ENCODE measurements at places on chromosomes 2 and 18.
A peak's percentile ranks its signal among the peaks of the same experiment; 100 is the strongest.

DNA sequence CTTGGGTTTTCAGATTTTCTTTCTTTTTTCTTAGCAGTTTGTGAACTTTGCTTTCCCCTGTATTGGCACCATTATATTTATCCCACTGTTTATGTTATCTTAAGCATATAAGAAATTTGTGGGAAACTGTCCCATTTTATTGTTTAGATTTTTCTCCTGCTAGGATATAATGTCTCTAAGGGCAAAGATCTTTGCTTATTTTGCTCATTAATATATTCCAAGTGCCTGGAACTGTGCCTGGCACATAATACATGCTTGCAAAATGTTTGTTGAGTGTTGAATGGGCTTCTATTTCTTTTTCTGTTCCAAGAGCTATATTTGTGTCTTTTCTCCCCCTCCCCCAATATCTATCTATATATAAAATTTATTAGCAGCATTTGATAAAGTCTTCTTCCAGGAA lies 5.4 kb downstream of the EPC2 start:
- no peak for DNase-seq

- no peak for DNase-seq
These were observed 14.7 kb downstream of the CDC42EP3 start for GRCh38 chr2:37656512-37657423.

DNA sequence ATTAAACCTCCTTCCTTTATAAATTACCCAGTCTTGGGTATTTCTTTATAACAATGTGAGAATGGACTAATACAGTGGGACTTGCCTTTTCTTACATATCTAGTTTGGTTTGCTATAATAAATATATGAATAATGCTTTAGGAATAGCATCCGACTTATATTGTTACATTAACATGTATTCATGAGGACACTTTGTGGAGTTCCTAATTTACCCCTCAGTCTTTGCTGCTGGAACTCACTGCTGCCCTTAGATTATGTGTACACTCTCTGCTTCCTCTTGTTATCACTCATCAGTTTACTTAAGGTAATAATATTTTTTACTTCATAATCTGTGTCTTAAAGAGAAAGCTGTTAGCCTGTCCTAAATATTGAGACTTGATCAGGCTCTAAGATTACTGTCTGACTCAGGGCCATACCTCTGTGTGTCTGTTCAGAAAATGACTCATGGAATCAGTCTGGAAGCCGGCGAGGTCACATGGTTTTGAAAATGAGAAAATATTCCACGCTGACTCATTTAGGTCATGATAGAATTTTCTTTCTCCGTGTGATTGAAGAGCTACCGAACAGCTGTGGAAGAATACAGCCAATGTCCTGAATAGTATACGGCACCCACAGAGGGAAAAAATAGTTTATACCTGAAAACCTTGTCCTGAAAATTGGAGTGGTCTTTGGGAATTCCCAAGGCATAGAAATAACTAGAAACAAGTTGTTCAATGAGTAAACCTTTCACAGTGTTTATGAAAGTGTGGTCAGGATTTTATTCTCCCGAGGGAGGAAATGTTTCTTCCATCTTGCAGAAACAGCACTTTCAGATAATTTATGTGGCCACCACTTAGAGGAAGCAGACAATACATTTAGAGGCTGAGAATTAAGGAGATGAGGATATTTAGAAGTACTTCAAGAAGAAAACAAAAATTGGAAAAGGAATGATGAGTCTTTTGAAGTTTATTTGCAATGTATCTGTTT lies 156.4 kb downstream of the DSEL start:
- no peak for DNase-seq

DNA sequence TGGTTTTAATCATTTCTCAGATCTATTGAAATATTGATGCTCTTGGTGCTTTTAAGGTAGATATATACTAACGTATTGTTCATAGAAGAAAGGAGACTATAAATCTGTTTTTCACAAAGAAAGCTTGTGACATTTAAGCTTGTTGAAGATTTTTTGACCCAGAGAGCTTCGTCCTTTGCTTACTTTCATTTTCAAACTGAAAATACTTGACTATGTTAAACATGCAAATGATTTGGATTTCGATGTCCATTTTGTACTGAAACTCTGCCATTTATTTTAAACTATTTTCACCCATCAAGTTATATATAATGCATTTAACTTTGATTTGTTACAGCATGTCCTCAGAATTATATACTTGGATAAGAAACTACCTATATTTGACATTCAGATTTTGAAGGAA lies 85.2 kb downstream of the SLC4A10 start:
- no peak for DNase-seq

- DNase-seq = no peak
These were observed 406.6 kb upstream of the MMADHC start for GRCh38 chr2:149994057-149994728.

DNA sequence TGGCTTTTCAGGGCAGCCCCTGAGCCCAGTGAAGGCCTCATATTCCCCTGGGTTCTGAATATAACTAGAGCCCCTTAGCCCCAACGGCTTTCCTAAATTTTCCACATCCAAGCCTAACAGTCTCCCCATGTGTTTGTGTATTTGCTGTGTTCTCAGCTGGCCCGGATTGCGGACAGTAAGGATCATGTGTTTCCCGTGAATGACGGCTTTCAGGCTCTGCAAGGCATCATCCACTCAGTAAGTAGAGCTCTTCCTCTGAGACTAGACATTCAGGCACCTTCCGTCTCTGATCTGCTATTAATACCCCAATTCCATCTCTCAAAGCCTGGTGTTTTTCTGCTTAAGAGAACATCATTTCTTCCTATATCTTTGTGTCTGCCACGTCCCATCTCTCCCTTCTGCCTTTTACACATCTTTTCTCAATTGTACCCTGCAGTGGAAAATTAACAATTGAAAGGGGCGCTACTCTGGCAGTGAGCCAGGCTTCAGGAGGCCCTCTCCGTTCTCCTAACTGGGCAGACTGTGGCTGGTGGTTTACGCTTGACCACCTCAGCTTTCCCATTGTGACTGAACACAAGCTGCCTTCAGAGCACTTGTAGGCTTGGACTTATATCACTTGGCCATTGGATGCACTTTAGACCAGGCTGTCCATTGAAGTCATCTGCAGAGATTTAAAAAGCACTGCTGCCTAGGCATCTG lies 64.4 kb downstream of the ANTXR1 start:
- no peak for DNase-seq

GRCh38 chr2:85792783-85793441 lies 39.1 kb downstream of the ATOH8 start:
- no peak for DNase-seq

DNA sequence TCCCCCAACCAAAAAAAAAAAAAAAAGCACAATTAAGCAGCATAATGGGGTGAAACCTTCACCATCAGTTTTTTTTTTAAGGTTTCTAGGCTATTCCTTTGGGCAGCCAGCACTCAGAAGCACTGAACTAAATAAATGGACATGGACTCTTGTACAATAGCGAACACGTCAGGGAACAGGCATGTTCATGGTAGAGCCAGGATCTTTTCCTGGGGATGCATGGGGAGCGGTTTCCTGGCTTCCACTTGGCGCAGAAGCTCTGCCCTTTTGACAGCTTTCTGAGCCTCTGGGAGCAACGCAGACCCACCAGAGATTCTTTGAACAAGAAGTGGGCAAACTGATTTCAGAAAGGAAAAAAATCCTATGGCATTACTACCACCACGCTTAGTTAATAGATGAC lies 35.0 kb downstream of the ALPK2 start:
- no peak for DNase-seq

DNA sequence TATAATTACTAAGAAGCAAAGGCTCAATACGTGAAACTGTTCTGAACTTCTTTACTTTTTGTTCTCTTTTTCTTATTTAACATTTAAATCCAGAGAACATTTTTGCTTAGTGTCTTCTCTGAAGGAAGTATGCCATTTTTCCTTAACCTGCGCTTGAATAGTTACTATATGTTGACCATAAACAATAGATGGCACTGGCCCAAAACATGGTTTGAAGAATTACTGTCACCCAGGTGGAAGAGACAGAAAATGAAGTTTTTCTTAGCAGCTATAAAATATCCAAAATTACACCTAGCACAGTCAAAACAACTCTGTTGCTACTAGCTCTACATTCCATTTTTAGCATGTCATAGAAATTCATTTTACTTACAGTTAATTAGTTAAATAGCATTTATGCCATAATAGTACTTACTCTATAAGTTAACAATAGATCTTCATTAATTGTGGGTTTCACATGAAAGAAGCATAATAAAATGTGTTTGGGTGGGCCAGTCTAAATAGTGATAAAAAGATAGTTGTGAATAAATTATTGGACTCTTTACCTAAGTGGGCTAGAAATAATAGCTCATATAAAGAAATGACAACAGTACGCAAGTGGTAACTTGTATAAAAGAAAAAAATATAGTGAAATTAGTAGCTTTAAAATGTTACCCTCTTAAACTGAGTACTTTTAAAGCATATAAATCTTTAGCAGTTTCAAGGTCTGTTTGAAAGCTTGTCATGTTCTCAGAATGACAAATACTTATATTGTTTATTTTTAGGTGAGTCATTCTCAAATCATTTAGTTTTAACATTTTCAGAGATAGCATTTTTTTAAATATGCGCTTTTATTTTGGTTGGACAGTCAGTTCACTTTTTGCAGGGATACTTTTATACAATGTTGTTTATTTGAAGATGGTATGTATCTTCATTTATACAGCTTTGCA lies 3.7 kb downstream of the ETAA1 start:
- no peak for DNase-seq

DNA sequence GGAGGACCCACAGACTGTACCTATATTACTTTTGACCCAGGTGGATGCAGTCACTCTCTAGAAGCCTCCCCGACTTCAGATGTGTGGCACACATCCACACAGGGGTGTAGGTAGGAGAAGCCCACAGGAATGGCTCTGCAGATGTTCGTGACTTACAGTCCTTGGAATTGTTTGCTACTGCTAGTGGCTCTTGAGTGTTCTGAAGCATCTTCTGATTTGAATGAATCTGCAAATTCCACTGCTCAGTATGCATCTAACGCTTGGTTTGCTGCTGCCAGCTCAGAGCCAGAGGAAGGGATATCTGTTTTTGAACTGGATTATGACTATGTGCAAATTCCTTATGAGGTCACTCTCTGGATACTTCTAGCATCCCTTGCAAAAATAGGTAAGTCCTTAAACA lies 605 bp downstream of the SLC9A4 start:
- DNase-seq = no peak

DNA sequence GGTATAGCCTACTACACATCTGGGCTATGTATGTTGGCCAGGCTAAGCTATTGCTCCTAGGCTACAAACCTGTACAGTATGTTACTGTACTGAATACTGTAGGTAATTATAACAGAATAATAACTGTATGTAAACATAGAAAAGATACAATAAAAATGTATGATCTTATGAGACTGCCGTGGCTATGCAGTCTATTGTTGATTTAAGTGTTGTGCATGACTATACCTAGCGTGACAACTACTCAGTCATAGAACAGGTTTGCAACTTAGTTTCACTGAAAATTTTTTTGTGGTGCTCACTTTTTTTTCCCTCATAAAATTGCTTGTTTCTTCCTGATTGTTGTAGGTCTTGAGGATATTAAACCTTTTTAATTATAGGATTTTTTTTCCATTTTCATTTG lies 25.9 kb downstream of the KCMF1 start:
- DNase-seq = no peak

DNA sequence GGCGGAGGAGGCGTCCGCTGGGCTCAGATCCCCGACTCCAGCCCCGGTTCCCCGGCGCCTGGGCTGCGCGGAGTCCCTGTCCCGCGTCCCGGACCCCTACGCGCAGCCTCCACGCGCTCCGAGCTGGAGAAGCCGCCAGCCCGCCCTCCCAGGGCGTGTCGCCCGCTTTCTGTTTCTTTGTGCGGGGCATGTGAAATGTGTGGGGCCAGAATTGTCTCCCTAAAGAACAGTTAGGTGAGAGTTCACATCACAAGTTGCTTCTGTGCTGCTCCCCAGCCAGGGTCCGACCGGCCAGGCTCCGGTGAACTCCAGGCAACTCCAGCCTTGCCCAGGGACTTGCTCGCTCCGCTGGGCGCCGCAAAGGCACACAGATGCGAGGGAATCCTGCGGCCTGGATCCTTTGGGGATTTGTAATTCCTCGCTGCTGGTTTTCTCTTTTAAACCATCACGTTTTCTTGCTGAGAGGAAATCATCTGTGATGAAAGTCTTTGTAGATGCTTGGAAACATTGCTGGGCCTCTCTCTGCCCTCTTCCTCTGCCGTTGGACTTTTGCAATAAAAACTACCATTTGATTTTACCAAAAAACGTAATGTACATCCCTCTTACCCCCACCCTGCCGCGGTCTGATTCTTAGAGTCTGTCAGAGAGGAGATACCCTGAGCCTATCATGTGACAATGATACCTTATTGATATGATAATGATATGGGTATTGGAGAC lies 631 bp downstream of the GYPC start:
- no peak for DNase-seq

DNA sequence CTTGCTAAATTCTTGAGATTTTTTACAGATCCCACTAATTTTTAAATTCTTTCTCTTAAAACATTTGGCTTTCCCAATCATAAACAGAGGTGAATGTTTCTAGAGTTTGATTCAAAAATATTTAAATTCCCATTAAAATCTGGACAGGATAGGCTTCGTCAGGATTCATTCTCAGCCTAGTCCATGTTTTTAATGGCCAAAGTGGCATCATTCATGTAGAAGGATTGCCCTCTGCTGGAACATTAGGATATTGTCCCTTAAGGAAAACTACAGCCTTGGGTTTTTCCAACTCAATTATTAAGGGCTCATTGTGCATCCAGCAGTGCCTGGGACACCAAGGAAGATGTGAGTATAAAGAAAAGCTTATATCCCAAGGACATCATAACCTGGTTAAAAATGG lies 71.7 kb downstream of the TPGS2 start:
- peak; percentile 10 for DNase-seq

GRCh38 chr2:157891643-157892041 lies 15.5 kb upstream of the ACVR1 start:
- no peak for DNase-seq

DNA sequence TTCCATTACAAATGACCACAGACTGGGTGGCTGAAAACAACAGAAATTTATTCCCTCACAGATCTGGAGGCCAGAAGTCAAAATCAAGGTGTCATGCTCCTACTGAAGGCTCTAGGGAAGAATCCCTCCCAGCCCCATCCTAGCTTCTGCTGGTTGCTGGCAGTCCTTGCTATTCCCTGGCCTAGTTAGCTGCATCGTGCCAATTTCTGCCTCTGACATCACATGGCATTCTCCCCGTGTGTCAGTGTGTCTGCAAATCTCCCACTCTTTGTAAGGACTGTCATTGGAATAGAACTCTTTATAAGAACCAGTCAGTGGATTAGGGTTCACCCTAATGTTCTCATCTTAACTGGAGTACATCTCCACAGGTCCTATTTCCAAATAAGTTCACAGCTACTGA lies 30.5 kb upstream of the NCKAP5 start:
- DNase-seq = no peak

GRCh38 chr2:224433442-224433841 lies 31.5 kb upstream of the FAM124B start:
- DNase-seq = no peak

DNA sequence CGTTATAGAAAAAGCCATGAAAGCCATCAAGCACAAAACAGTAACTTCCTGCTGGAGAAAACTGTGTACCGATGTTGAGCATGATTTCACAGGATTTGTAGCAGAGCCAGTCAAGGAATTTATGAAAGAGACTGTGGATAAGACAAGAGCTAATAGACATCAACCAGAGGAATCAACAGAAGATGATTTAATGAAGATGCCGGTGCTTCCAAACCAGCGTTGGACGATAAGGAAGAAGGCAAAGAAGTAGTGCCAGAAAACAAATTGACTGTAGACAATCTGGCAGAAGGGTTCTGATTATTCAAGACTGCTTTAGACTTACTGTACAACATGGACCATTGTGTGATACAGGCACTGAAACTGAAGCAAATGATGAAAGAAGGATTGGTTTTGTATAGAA lies 49.5 kb upstream of the GAREM2 start:
- DNase-seq = no peak

GRCh38 chr2:17085546-17086202 lies 420.0 kb upstream of the CYRIA start:
- DNase-seq = no peak

Data from NCI-H2081 treated with DMSO at 0.1 percent for 48 hours (cell line).